ENCODE measurements at places on chromosomes 6 and 20.

DNA sequence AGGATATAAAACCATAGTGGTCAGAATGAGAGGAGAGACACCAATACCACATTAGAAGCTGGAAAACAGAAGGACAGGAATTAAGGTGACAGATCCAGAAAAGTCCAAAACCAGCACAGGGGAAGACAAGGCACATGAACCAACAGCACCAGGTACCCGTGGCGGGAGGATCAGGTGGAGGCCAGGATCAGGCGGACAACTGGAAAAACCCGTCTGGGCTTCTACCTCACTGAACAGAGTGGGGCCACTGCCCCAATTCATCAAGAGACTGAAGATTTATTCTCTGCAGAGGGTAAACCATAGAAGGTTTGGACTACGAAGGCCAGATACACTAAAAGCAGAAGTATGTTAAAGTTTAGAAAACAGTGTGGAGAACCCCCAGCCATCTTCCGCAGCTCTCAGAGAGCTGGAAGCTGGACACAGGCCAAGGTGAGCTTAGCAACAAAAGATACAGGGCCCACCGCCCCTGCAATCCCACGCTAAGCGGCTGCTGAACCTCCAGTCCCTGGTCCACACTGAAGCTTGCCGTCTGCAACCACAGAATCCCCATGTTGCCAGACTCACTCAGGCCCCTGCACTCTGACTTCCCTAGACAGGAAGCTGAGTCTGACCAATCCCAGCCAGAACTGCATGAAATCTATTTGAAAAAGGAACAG is 29.9 kb downstream of the ABHD12 start:
- DNase-seq: no peak

GRCh38 chr20:32206760-32207625 is 550 bp downstream of the PLAGL2 start:
- no peak for DNase-seq

DNA sequence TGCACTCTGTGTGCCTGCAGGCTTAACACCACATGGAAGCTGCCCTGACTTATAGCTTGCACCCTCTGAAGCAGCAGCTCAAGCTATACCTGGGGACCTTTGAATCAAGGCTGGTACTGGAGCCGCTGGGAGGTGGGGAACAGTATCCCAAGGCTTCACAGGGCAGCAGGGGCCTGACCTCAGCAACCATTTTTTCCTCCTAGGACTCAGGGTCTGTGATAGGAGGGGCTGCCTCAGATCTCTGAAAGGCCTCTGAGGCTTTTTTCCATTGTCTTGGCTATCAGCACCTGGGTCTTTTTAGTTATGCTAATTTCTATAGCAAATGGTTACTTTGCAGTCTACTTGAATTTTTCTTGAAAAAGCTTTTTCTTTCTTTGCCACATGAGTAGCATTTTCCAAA is 80.2 kb upstream of the OPRM1 start:
- DNase-seq: no peak

DNA sequence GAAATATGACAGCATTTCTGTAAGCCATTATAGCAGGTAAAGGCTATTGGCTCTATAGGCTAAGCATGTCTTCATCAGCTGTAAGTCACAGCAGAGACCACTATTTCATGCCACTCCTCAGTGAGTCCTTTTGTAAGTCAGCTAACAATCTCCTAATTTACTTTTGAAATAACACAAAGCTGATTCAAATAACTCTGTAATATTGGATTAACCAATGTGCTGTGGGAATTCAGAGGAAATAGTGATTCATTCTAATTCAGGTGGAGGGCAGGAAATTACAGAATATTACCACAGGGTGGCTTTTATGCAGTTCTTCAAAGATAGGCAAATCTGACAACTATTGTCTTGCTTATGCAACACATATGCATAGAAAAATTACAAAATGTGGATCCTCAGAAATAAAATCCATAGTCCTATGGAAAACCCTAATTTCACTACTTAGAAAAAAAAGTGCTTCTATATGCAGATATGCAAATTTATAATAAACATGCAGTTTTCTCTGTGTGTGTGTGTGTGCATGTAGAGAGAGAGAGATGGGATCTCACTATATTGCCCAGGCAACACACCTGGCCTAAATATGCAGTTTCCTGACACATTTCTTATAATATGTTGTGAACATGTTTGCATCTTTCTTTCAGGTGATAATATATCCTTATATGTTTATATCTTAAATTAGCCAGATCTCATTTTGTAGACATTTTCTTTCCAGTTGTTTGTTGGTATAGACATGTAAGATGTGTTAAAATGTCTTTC is 4.8 kb upstream of the SMIM28 start:
- no peak for DNase-seq

DNA sequence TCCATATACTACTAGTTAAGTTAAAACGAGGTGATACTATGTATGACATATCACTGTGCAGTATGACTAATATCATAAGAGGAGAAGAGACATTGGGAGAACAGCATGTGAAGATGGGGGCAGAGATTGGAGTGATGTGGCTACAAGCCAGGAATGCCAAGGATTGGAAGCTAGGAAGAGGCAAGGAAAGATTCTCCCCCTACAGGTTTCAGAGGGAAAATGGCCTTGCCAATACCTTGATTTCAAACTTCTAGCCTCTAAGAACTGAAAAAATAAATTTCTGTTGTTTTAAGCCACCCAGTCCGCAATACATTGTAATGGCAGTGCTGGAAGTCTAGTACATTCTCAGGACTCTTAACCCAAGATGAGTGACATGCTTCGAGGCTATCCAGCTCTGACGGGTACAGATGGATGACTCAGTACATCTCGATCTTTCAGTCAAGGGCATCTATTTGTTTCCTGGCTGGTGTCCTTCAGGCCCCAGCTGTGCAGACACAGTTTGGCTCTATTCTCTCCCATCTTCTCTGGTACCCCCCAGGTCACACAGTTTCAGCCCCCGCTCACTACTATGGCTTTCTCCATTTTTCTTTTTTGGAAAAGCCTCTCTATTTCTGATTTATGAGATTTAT is 55.5 kb upstream of the THEMIS start:
- DNase-seq: no peak

GRCh38 chr6:31285486-31285885 is 13.6 kb upstream of the HLA-C start:
- DNase-seq: no peak

GRCh38 chr6:31157513-31158139 is at the start of gene CCHCR1:
TSS of gene CCHCR1 (minus strand) at chr6:31157802. CDS start at chr6:31157600, 202 bp downstream.
- no peak for DNase-seq

- peak; percentile 21 for DNase-seq
Observed at GRCh38 chr20:2005831-2006426, 12.1 kb upstream of the PDYN start.

GRCh38 chr6:26593278-26594130 is 3.2 kb upstream of the ABT1 start:
- no peak for DNase-seq

GRCh38 chr6:132314432-132314831 is 86.8 kb downstream of the MOXD1 start:
- DNase-seq: no peak

DNA sequence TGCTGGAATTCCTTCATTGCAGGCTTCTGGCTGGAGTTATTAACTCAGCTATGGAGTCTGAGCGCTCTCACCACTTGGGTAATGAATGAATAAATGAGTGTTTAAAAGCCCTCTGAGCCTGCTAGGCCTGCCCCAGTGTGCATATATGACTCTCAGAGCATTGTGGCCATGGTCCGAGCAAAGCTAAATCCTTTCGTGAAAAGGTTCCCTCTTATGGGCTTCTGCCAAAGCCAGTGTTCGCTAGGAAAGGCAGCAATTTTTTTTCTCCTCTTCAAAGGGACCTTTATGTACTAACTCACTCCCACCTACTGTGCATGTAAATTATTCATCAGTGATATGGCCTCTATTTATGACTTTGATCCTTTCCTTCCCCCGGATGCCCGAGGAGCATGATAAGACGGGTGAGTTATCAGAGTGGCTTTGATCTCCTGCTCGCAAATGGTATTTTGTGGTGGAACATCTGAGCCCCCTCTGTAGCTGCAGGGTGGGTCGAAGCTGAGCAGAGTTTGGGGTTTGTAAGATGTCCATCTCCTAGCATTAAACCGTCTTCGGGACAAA is 88.6 kb downstream of the LINC00237 start:
- DNase-seq: no peak

DNA sequence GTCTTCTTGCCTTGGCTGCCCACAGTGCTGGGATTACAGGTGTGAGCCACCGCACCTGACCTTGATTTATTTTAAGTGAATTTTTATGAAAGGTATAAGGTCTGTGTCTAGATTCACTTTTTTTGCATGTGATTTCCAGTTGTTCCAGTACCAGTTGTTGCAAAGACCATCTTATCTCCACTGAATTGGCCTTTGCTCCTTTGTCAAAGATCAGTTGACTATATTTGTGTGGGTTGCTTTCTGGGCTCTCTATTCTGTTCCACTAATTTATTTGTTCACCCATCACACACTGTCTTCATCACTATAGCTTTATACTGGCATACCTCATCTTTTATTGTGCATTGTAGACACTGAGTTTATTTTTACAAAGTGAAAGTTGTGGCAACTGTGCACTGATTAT is 56.3 kb downstream of the ANKS1A start:
- no peak for DNase-seq

GRCh38 chr6:123804014-123804786 is 535 bp downstream of the NKAIN2 start:
- DNase-seq: peak; percentile 30

- DNase-seq: no peak
Observed at GRCh38 chr20:8834851-8835250, 234.0 kb upstream of the PLCB4 start.

GRCh38 chr20:47118641-47119040 is 224.0 kb downstream of the EYA2 start:
- DNase-seq: no peak

- DNase-seq: no peak
Observed at GRCh38 chr6:41651246-41651961, 13.1 kb downstream of the MDFI start.

Data from NCI-H1048 (cell line).